ENCODE measurements at places on chromosomes 6 and 20.

DNA sequence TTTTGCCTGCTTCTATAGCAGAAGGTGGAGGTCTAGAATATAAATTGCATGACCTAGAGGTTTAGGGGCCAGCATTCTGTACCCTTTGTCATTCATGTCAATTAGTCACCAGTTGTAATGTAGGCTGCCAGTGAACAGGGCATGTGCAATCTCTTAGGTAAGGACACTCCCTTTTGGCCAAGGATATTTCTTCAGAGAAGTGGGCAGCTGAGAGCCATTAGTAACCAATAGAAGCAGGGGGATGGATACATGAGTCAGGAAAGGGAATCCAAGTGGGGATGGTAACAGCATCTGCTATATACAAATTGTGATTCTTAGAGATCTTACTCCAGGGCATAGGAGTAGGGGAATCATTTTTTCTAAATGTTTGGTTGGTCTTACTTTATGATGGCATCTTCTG lies 494.2 kb upstream of the JAG1 start:
- DNase-seq, result no peak

DNA sequence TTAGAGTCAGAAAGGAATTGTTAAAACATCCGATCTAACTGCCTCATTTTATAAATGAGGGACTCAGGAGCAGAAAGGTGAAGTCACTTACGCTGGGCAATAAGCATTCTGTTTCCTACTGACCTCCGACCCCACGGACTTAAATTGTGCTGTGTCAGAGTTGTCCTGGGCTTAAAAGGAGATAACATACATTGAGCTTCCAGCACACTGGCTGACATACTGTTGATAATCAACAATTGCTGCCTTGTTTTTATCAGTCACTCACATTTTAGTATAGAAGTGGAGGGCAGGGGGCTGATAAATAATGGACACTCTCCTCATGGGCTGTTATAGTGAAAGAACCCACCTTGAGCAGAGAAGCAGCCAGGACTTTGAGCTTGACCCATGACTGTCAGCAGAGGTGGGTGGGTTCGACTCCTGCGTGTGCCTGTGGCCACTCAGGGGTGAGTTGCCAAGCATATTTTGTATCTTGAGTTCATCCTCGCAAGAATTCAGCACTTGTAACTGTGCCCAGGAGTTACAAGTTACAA lies 166.5 kb upstream of the JARID2 start:
- DNase-seq, result peak; percentile 66

DNA sequence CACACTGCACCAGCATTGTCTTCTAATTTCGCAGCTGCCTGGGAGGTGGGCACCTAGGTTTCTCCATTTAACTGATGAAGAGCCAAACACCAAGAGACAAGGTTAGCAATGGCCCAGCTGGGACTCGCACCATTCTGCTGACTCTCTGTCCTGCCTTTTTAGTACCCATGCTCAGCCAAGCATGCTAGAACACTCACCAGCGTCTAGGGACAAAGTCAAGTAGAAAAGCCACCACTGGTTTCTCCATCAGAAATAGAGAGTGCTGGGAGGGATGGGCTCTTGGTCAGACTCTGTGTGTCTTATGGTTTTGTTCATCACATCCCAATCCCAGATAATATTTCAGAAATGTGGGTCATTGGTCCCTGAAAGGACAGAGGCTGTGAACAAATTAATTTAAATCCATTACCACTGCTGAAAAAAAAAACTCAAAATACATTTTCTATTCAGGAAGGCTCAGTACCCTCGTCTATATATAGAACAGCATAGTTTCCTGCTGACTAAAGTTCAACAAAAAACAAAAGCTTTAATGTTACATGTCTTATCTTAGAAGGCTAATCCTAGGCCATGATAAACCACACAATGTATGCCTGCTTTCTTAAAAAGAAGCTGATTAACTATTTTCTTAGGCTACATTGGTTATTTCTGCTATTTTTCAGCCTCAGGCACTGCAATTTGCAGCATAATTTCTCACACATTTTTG lies 111.0 kb downstream of the TBC1D7 start:
- DNase-seq, result no peak

GRCh38 chr6:96675597-96675996 lies 112.7 kb downstream of the FHL5 start:
- no peak for DNase-seq

DNA sequence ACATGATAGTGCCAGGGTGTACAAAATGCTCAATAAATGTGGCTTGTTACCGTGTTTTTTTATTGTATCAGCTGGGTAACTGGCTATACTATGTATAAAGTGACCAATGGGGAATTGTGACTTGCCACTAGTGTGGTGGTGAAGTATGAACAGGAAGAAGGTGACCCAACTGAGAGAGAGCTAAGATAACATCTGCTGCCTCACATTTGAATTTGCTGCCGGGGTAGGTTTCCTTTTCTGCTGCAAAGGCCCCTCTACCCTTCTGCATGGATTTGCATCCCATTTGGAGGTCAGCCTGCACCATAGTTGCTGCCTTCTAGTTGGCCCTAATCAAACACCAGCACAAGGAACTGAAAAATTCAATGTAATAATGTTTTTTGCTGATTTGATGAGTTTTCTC lies 24.1 kb downstream of the IL17A start:
- no peak for DNase-seq

DNA sequence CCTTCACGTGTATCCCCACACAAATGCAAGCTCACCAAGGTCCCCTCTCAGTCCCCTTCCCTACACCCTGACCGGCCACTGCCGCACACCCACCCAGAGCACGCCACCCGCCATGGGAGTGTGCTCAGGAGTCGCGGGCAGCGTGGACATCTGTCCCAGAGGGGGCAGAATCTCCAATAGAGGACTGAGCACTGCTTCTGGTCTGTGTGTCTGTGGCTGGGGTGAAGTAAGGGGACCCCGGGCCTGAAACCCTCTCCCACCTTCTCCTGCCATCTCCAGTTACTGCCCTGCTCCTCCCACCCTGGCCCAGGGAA lies 8.3 kb downstream of the MYL9 start:
- no peak for DNase-seq

- no peak for DNase-seq
These were observed 21.6 kb downstream of the SASH1 start for GRCh38 chr6:148364056-148364824.

- DNase-seq, result no peak
These were observed 237.7 kb upstream of the AGPAT4 start for GRCh38 chr6:161511447-161512095.

- DNase-seq, result no peak
These were observed 794.3 kb downstream of the PHF3 start for GRCh38 chr6:64429926-64430325.

Measured in mesendoderm (in vitro differentiated cells).